ENCODE measurements at places on chromosomes 1 and 21.
A peak's percentile ranks its signal among the peaks of the same experiment; 100 is the strongest.

DNA sequence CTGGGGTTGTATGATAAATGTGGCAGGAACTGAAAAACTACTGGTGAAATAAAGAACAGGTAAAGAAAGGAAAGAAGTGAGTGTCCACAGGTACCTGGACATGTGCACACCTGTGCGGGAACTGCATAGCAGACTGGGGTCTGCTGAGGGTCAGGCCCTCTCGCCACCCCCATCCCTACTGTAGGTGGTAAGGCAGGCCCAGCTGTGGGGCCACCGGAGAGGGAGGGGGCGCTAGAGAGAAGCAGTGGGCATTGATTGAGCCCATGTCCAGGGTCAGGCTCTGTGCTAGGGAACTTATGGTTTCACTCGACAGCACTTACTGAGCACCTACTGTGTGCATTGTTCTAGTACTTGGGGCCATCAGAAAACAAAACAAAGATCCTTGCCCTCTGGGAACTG lies 400.5 kb downstream of the MATN1 start:
- H3K27me3 ChIP-seq = peaks cover 12% of the 10 kb centered on the region
- H3K36me3 ChIP-seq = no peaks in the 10 kb centered on the region
- H3K4me3 ChIP-seq = no peak overlapping the region
- no peak for DNase-seq

- no peak overlapping the region for H3K27ac ChIP-seq
- H3K36me3 ChIP-seq = no peaks in the 10 kb centered on the region
- peaks cover 24% of the 10 kb centered on the region for H3K27me3 ChIP-seq
- H3K4me1 ChIP-seq = peaks cover 33% of the 10 kb centered on the region
These were observed 2.0 kb downstream of the CR1 start for GRCh38 chr1:207497941-207498340.

DNA sequence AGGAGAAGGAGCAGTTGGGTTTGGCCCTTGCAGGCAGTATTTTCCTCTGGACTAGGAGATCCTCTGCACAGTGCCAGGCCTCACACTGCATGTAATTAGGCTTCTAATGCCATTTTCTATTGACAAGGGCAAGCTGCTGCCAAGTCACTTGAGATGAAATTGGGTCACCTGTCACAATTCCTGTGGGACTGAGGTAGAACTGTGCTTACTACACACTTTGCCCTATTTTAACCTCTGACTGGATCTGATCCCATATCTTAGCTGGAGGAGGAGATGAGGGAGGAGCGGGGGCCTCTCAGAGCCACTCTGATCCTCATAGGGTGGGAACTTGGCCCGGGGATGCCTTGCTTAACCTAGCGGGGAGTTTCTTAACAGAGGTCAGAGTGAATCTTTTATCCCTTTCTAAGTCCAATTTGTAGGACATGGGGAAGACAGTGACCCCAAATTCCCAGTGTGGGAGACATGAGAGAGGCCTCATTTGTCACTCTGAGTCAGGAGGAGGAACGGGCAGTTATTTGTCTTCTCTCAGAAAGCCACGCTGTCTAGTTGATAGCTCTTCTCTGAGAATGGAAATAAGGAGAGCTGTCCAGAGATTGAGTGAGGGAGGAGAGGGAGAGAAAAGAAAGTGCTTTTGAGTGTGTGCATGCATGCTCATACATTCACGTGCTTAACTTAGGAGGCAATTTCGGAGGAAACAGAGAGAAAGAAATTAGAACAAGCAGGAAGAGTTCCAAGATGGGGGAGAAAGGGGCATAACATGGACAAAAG lies 121.3 kb downstream of the CACNA1E start:
- peaks cover 7% of the 10 kb centered on the region for H3K27me3 ChIP-seq
- no peaks in the 10 kb centered on the region for H3K36me3 ChIP-seq
- no peak overlapping the region for H3K27ac ChIP-seq

GRCh38 chr1:215844266-215844665 lies 277.2 kb downstream of the KCTD3 start:
- no peaks in the 10 kb centered on the region for H3K4me1 ChIP-seq
- no peak for DNase-seq
- no peak overlapping the region for H3K4me3 ChIP-seq
- H3K27me3 ChIP-seq = peaks cover 2% of the 10 kb centered on the region
- no peaks in the 10 kb centered on the region for H3K36me3 ChIP-seq

GRCh38 chr1:228349701-228350171 lies 56.9 kb downstream of the TRIM11 start:
- no peak overlapping the region for H3K27ac ChIP-seq
- no peaks in the 10 kb centered on the region for H3K36me3 ChIP-seq
- H3K27me3 ChIP-seq = no peaks in the 10 kb centered on the region

- H3K4me3 ChIP-seq = no peak overlapping the region
- H3K4me1 ChIP-seq = no peaks in the 10 kb centered on the region
These were observed 134.6 kb downstream of the GLIS1 start for GRCh38 chr1:53604291-53604919.

DNA sequence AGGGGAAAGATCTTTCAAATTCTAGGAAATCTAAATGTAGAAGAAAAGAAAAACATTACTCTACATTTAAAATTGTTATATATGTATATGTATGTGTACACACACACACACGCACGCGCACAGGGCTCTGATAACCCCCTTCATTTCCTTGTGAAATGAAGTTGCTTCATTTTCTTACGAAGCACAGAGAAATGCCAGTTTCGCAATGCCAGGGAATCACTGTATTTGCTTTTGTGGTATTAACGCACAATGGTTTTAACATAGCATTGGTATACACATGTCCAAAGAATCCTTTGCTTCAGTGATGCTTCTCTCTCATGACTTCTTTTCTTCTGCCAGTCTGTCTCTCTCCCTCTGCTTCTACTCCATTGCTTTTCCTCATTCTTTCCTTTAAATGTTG lies 8.4 kb upstream of the DDAH1 start:
- H3K4me3 ChIP-seq = no peak overlapping the region
- H3K36me3 ChIP-seq = no peaks in the 10 kb centered on the region
- no peaks in the 10 kb centered on the region for H3K4me1 ChIP-seq
- no peak overlapping the region for H3K27ac ChIP-seq
- DNase-seq = no peak

GRCh38 chr1:10943991-10944730 lies 68.3 kb upstream of the TARDBP start:
- peaks cover 41% of the 10 kb centered on the region for H3K27me3 ChIP-seq
- DNase-seq = no peak

- H3K27ac ChIP-seq = no peak overlapping the region
- no peak for DNase-seq
- H3K4me3 ChIP-seq = no peak overlapping the region
These were observed 216.3 kb downstream of the SIPA1L2 start for GRCh38 chr1:232413674-232414073.

DNA sequence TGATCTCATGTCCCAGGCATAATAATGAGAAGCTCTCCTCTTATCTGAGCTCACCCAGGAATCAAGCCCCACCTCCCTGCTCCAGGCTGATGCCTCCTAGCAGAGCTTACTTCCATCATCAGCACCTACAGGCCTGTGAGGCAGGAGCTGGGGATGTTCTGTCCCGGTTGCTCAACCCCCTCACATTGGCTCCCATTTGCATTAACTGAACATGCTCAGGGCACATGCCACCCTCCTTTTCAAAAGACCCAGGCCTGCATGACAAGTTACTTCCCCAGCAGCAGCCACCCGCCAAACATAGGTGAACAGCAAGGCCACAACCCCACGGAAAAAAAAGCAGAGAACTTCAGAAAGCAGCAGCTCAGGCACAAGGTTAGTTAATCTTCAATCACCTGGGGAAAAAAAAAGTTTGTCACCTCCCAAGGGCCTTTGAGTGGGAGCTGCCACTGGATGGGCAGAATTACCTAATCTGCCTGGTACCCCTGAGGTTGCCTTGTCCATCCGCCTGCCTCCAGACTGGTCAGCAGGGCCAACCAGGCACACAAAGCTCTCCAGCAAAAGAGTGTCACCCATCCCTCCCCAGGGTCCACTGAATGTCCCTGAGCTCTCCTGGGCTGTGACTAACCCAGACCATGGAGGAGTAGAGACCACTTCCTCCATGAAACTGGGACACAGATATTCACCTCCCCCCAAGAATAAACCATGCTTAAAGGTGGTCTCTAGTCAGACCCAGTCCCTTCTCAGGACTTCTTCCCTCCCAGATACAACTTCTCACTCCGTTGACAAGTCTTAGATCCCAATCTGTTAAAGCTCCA lies 4.4 kb downstream of the KCNN3 start:
- peak overlapping the region; percentile 72 for H3K27ac ChIP-seq
- no peaks in the 10 kb centered on the region for H3K36me3 ChIP-seq
- peaks cover 61% of the 10 kb centered on the region for H3K4me1 ChIP-seq
- H3K4me3 ChIP-seq = no peak overlapping the region
- DNase-seq = no peak

- DNase-seq = no peak
- no peak overlapping the region for H3K27ac ChIP-seq
- no peak overlapping the region for H3K4me3 ChIP-seq
- H3K36me3 ChIP-seq = peaks cover 49% of the 10 kb centered on the region
These were observed 26.9 kb upstream of the NKAIN1 start for GRCh38 chr1:31266547-31266946.

DNA sequence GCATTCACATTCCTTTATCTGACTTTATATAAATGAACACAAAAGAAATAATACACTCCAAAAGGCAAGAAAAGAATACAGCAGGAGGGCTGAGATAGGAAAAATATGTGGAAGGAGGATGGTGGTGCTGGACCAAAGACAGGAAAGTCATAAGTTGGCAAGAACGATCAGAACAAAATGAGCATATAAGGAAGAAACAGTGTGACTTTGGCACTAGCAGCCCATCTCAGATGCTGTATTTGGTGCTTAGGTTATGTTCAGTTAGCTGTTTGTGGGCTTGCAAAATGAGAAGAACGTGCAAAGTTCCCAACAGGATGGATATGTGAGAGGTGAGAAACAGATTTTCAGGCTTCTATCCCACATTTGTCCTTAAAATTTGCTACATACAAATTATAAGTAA lies 719.8 kb upstream of the ADGRL4 start:
- H3K36me3 ChIP-seq = no peaks in the 10 kb centered on the region
- no peak for DNase-seq
- no peak overlapping the region for H3K27ac ChIP-seq
- no peak overlapping the region for H3K4me3 ChIP-seq

DNA sequence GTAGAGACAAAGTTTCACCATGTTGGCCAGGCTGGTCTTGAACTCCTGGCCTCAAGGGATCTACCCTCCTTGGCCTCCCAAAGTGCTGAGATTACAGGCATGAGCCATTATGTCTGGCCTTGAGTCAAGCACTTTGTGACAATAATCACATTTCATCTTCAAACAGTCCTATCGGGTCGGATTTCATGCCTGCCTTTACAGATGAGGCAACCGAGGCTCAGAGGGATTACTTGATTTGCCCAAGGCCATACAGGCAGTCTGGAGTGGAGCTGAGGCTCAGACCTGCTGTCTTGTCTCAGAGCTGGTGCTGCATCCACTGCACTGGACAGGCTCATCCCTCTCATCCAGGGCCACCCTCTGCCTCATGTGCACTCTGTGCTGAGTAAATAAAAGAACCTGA lies 26.6 kb downstream of the FAM151A start:
- no peak for DNase-seq
- H3K27ac ChIP-seq = no peak overlapping the region

GRCh38 chr1:38014724-38015424 lies 2.3 kb downstream of the UTP11 start:
- H3K36me3 ChIP-seq = peaks cover 50% of the 10 kb centered on the region
- H3K27ac ChIP-seq = peak overlapping the region; percentile 60
- H3K27me3 ChIP-seq = no peaks in the 10 kb centered on the region
- peaks cover 72% of the 10 kb centered on the region for H3K4me1 ChIP-seq

GRCh38 chr1:118960567-118961136 lies 27.5 kb downstream of the TBX15 start:
- H3K36me3 ChIP-seq = no peaks in the 10 kb centered on the region
- H3K4me1 ChIP-seq = no peaks in the 10 kb centered on the region
- H3K4me3 ChIP-seq = no peak overlapping the region
- no peak for DNase-seq

GRCh38 chr1:46001081-46001785 lies 131.2 kb downstream of the PIK3R3 start:
- no peak for DNase-seq
- no peaks in the 10 kb centered on the region for H3K27me3 ChIP-seq
- H3K4me1 ChIP-seq = no peaks in the 10 kb centered on the region
- H3K36me3 ChIP-seq = peaks cover 3% of the 10 kb centered on the region

DNA sequence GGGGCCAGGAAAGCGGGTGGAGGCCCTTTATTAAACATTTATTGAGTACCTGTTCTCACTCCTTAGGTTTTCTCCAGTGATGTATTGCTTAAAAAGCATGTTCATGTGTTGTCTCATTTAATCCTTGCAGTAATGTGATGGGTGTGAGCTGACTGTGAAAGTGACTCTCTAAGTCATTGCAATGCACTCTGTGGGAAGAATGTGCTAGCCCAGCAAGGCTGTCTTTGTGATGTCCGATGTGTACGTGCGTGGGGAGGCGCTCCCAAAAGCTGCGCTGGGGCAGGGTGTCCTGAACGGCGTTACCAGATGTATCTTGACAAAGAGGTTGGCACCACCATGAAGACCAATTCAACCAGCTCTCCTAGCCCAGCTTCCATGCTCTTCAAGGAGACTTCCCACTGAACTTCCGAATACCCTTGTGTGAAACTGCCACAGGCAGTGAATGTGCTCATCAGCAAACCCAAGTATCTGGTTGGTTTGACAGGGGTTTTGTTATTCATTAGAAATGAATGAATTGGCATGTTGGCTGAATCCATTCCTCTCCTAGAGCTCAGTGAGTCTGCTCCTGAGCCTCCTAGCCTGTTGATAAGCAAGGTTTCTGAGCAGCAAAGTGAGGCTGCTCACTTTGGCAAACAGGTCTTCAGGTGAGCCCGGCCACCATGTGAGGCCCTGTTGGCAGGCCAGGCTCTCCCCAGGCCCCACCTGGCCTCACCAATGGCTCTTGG lies 28.0 kb downstream of the NUAK2 start:
- H3K36me3 ChIP-seq = no peaks in the 10 kb centered on the region
- no peak for DNase-seq
- peaks cover 69% of the 10 kb centered on the region for H3K4me1 ChIP-seq
- H3K27me3 ChIP-seq = peaks cover 3% of the 10 kb centered on the region
- no peak overlapping the region for H3K27ac ChIP-seq

GRCh38 chr1:81006502-81006901 lies 794.2 kb upstream of the ADGRL2 start:
- H3K36me3 ChIP-seq = no peaks in the 10 kb centered on the region
- H3K4me3 ChIP-seq = no peak overlapping the region
- no peaks in the 10 kb centered on the region for H3K27me3 ChIP-seq
- no peaks in the 10 kb centered on the region for H3K4me1 ChIP-seq
- no peak for DNase-seq

- H3K27ac ChIP-seq = no peak overlapping the region
- no peaks in the 10 kb centered on the region for H3K36me3 ChIP-seq
- H3K4me1 ChIP-seq = no peaks in the 10 kb centered on the region
- no peak for DNase-seq
These were observed 25.7 kb downstream of the TMPRSS2 start for GRCh38 chr21:41482301-41482700.

- H3K36me3 ChIP-seq = no peaks in the 10 kb centered on the region
- H3K4me1 ChIP-seq = peaks cover 3% of the 10 kb centered on the region
- no peak for DNase-seq
- no peak overlapping the region for H3K27ac ChIP-seq
These were observed 213.7 kb upstream of the HOOK1 start for GRCh38 chr1:59601041-59601441.

- DNase-seq = no peak
- H3K27me3 ChIP-seq = no peaks in the 10 kb centered on the region
- no peak overlapping the region for H3K27ac ChIP-seq
- H3K4me3 ChIP-seq = no peak overlapping the region
- no peaks in the 10 kb centered on the region for H3K4me1 ChIP-seq
- H3K36me3 ChIP-seq = peaks cover 23% of the 10 kb centered on the region
These were observed 100.2 kb downstream of the GTF2B start for GRCh38 chr1:88791192-88791591.

GRCh38 chr21:45264912-45265515 lies 22.7 kb downstream of the POFUT2 start:
- no peak for DNase-seq
- H3K36me3 ChIP-seq = peaks cover 22% of the 10 kb centered on the region
- peaks cover 17% of the 10 kb centered on the region for H3K4me1 ChIP-seq
- H3K27ac ChIP-seq = no peak overlapping the region

All from activated naive CD8-positive, alpha-beta T cell treated with anti-CD3 and anti-CD28 coated beads, Interleukin-2, amount 50 U/mL, for 24 hours (primary cell).